Pancreas (tissue), 10 donors: ENCODE measurements at places on chromosomes 4 and X. TPM values are rescaled to one million over a fixed set of nuclear protein-coding genes. Genes with fewer than 3 reads are reported as not detected.

DNA sequence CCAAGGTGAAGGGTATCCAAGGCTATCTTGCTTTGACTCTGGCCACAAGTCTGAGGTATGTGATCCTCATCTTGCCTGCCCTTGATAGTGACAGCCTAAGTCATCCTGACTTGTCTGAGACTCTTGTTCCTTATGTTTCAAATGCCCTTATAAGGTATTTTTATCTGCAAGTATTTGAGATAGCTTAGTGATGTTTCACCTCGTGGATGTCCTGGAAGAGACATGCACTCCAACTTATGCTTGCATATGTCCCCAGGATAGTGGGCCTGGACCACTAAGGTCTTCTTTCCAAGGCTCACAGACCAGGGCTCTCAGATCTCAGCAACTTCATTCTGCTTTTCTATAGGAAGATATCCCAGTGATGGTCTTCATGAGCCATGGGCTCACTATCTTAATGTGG, 120.5 kb upstream of the WDR1 start:
- no peak for DNase-seq

- DNase-seq, result no peak
Observed at GRCh38 chr4:55791666-55792065, 27.9 kb upstream of the EXOC1L start.

BMP3 gene
- not detected for total RNA-seq

NAA11 gene
- not detected for total RNA-seq

DNA sequence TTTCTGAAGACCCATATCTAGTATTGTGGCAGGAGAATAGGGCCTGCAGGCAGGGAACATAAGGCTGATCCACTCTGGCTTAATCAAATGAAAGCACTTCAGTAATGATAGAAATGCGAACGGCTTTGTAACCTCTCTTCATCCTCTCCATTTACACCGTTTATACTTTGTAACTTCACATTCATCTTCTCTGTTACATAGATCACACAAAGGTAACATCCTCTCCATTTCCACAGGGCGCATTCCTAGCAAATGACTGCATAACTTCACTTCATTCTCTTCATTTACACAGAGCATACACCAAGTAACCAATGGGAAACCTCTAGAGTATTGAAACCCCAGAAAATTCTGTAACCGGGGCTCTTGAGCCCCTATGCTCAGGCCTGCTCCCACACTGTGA, 65.5 kb upstream of the SLC34A2 start:
- no peak for DNase-seq

- DNase-seq, result no peak
Observed at GRCh38 chr4:40209401-40209800, 12.6 kb downstream of the RHOH start.
